Activated T-helper 17 cell treated with anti-CD3 and anti-CD28 coated beads, Interleukin-2, amount 50 U/mL, for 72 hours (primary cell): ENCODE measurements at places on chromosomes 7 and 10. TPM values are rescaled to one million over a fixed set of nuclear protein-coding genes. Genes with fewer than 3 reads are reported as not detected.
A peak's percentile ranks its signal among the peaks of the same experiment; 100 is the strongest.

ALKBH4 gene
- total RNA-seq, result 9.0 TPM

GRCh38 chr7:125675169-125675568 lies 745.5 kb upstream of the POT1 start:
- no peak for ATAC-seq

GRCh38 chr10:113554214-113554613 lies 1.4 kb downstream of the HABP2 start:
- no peak for ATAC-seq

DNA sequence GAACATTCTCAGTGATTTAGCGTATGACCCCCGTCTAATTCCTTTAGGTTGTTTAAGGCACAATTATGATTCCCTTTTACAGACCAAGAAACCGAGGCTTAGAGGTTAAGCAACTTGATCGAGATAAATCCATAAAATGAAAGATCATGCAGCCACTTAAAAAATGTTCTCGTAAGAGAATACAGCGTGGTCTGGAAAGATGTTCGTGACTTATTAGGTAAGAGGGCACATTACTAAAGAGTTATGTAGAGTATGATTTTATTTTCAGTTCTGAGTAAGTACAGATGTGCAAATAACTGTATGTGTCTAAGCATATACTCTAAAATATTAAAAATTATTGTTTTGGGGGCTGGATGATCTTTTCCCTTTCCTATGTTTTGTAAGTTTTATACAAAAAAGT lies 575.1 kb downstream of the PARD3 start:
- ATAC-seq, result no peak

GRCh38 chr10:132371641-132372081 lies 25.3 kb upstream of the PWWP2B start:
- peak; percentile 16 for ATAC-seq

DNA sequence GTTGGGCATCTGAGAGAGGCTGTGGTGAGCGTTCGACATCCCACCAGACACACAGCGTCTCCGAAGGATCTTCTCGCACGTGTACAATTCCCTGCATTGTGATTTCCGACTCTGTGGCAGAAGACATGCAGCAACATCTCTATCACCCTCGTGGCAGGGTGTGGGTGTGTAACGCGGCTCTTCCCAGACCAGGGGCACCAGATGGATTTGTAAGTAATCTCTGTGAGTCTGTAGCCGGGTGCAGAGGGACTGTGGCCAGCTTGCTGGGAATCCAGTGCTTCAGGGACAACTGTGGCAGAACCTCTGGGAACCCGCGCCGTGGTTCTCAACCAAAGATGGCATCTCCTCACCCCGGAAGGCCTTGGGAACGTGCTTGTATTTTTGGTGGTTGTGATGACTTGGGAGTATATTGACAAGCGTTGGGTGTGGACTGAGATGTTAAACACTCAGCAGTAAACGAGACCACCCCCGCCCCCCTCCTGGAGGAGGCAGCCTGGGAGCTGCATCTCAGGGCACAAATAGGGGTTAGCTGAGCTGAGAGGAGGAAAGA lies 21.2 kb downstream of the FOXL3 start:
- no peak for ATAC-seq

GRCh38 chr7:135723411-135723810 lies 4.6 kb downstream of the SLC13A4 start:
- ATAC-seq, result no peak
